ENCODE measurements at places on chromosomes 12 and 14.

GRCh38 chr12:64058541-64059265 lies 163.4 kb downstream of the KICS2 start:
- DNase-seq = no peak

GRCh38 chr12:3881281-3881950 lies 8.2 kb upstream of the PARP11 start:
- no peak for DNase-seq

DNA sequence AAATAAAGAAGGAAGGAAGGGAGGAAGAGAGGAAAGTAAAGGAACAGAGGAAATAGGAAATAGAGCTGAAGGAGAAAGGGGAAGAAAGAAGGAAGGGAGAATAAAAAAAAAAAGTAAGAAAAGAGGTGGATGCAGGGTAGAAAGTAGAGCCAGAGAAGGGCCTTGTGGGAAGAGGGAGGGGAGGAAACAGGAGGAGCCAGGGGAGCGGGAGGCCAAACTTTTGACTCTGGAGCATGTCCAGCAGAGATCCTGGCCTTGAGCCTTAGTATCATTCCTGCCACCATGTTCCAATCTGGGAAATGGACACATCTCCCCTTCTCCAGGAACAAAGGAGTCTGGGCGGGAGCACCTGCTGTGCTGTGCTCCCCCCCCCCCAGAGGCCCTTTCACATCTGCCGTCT lies 11.1 kb upstream of the SMUG1 start:
- no peak for DNase-seq

DNA sequence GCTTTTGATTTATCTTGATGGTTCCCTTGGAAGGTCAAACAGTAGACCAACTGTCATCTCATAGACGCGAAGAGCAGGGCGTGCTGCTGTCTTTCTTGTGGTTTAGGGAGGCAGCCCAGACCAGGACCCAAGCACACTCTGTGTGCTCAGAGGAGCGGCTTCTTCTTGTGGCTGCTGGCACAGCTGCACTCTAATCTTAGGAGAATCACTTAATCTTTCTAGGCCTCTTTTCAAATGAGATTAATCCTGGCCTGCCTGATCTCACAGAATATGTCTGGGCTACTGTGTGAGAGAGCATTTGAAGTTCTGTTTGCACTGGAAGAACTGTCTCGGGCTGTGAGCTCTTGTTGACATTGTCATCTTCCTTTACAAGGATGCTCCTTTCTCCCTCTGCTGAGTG lies 60.0 kb upstream of the TRAF3 start:
- DNase-seq = no peak

DNA sequence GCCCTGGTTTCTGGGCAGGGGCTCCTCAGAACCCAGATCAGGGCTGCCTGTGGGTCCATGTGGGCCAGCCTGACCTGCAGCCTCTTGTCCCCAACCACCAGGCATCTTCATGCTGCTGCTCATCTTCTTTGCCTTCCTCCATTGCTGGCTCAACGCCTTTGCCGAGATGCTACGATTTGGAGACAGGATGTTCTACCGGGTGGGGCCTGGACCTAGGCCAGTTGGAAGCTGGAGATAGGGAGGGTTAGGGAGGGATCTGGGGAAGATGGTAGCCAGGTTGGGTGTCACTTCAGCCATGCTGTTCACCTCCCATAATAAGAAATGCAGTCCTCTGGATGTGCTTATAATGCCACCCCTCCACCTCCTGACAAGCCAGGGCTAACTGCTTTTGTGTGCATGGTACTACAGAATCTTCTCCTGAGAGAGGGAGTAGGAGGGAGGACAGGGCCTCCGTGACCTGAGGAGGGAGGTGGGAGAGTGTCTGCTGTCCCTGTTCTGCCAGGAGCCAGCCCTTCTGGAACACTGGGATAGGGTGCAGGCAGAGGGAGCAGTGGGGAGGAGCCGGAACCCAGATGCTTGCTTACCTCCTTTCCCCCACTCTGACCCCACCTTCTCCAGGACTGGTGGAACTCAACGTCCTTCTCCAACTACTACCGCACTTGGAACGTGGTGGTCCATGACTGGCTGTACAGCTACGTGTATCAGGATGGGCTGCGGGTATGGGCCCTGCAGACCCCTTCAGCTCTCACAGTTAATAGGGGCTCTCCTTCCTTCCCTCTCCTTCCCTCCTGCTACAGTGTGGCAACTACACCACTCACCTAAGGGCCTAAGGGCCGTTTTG lies 17.6 kb downstream of the SOAT2 start:
- DNase-seq = no peak

GRCh38 chr14:68367536-68367935 lies 425.3 kb downstream of the ZFP36L1 start:
- DNase-seq = no peak

GRCh38 chr12:52207106-52207505 lies 15.3 kb upstream of the KRT80 start:
- no peak for DNase-seq
